Stimulated activated CD4-positive, alpha-beta T cell treated with anti-CD3 and anti-CD28 coated beads, Interleukin-4, amount 100 ng/mL, for 1 hour (primary cell): ENCODE measurements at places on chromosomes 12 and 14.

DNA sequence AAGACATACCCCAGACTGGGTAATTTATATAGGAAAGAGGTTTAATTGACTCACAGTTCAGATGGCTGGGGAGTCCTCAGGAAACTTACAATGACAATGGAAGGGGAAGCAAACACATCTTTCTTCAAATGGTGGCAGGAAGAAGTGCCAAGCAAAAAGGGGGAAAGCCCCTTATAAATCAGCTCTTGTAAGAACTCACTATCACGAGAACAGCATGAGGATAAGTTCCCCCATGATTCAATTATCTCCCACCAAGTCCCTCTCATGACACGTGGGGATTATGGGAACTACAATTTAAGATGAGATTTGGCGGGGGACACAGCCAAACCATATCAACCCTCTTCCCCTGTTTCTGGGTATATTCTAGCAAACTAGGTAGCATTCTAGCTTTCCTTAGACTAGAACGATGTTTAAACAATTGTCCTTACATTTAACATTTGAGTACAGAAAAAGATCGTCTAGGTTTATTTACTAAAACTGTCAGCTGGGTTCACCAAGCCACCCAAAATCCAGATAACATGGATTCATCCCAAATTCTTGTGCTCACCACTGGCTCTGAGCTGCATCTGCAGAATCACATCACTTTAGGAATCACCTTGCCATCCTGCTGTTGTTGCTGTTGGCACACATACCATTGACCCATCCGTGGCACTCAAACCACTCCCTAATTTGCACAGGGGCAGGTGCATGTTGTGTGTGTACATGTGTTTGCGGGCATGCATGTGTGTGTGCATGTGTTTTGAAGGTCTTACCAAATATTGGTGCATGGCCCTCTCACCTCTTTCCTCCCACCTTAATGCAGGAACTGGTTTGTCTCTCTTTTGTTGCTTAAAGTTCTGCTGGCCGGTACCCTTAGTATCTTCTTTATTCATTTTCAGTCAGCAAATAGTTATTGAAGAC lies 36.4 kb upstream of the VASH1 start:
- no peak for DNase-seq

GRCh38 chr12:81541121-81541520 lies 218.0 kb downstream of the PPFIA2 start:
- no peak for DNase-seq

DNA sequence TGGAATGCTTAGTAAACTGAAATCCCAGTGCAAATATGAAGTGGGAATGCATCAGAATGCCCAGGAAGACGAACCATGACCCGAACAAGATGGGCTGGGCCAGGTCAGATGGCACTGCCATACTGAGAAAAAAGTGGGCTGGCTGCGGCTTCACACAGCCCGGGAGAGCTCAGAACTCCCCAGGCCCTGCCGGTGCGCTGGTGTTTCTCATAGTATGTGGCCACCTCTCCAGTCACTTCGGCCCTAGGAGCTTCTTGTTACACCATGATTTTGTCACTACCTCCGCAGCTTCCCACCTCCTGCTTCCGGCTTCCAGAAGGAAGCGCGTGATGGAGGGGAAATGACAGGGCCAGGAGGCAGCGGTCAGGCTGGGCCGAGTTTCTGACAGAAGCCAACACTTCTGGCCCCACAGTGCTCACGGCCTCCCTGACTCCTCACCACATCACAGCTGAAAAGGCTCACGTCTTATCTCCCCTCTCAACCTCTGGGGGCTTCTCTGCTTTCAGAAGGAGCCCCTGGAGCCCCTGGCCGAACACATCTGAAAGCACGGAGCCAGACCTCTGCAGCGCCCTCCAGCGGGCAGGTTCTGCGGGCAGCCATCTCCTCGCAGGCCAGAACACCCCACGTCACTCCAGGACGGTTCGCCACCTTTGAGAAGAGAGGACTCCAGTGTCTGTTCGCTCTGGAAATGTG lies 30.7 kb downstream of the DAD1 start:
- peak; percentile 59 for DNase-seq

- no peak for DNase-seq
Measured at GRCh38 chr12:47105914-47106674, 26.3 kb upstream of the AMIGO2 start.

GRCh38 chr14:50928002-50928635 lies 16.2 kb downstream of the PYGL start:
- DNase-seq: no peak

DNA sequence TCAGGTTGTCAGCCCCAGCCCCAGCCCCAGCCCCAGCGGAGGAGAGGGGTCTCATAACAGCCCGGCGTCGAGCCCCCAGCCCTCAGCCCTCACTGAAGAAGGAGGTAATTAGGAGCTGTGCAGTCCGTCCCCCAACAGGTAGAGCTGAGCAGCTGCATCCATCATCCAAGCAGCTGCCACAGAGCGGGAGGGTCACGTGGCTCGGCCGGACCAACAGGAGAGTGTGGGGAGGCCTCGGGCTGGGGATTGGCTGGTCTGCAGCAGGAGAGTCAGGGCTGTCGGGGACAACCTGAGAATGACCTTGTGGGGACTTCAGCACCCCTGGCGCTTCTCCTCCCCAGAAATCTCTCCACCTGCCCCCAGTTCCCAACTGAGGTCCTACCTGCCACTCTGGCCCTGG lies 29.6 kb downstream of the SMUG1 start:
- peak; percentile 18 for DNase-seq

DNA sequence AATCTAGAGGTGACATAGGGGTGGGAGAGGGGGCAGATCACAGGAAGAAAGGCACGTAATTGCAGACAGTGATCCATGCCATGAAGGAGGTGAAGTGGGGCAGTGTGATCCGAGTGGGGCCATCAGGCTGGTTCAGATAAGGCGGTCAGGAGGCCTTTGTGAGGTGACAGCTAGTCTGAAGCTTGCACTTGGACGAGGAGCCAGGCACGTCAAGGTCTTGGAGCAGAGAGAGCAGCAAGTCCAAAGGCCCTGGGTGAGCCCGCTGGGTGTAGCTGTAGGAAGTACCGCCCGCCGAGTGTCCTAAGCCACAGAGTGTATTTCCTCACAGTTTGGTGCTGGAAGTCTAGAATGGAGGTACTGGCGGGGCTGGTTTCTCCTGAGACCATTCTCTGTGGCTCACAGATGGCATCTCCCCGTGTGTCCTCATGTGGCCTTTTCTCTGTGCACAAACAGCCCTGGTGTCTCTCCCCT lies 23.6 kb downstream of the RHOF start:
- no peak for DNase-seq

- no peak for DNase-seq
Measured at GRCh38 chr12:18868717-18869116, 130.8 kb downstream of the CAPZA3 start.

DNA sequence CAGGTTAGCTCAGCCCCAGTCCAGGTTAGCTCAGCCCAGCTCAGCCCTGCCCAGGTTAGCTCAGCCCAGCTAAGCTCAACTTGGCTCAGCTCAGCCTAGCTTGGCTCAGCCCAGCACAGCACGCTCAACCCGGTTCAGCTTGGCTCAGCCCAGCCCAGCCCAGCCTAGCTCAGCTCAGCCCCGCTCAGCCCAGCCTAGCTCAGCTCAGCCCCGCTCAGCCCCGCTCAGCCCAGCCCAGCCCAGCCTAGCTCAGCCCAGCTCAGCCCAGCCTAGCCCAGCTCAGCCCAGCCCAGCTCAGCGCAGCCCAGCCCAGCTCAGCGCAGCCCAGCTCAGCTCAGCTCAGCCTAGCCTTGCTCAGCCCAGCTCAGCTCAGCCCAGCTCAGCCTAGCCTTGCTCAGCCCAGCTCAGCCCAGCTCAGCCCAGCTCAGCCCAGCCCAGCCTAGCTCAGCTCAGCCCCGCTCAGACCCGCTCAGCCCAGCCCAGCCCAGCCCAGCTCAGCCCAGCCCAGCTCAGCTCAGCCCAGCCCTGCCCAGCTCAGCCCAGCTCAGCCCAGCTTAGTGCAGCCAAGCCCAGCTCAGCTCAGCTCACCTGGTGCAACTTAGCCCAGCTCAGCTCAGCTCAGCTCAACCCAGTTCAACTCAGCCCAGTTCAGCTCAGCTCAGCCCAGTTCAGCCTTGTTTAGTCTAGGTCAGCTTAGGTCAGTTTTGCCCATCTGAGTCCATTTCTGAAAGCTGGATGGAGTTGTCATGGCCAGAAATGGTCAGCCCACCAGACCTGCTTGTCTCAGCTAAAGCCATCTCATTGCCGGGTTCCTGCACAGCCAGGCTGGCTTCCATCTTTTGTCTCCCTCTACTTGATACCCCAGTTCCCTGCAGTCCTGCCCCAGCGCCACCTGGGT lies 333.6 kb downstream of the TMEM121 start:
- DNase-seq: no peak

- DNase-seq: no peak
Measured at GRCh38 chr12:24231298-24231697, 281.8 kb upstream of the SOX5 start.

DNA sequence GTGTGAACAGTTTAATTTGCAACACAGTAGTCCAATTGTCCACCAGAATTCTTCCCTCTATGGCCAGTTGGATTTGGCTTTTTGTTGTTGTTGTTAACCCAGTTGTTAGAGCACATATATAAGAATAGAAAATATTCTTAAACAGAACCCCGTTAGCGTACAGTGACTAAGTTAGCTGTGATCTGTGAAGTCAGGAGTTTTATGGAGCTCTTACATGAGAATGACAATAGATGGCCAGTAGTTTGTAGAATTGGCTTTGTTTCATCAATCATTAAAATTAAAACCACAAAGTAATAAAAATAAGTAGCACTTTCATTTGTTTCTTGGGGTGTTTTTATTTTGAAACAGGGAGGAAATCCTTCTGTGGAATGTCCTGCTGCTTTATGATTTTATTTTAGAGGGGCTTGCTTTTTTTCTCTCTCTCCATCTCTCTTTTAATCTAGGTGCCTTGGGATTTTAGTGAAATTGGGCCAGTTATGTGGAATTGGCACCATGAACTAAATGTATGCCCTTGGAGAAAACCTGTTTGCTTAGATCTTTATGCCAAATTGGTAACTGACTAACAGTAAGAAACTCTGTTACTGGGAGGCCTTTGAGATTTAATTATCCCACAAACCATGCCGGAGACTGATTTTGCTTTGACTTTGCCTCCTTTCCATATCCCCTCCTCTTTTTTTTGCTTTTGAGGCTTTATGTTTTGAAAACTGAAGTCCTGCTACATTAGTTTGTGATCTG lies 22.9 kb downstream of the FBXW8 start:
- DNase-seq: no peak

DNA sequence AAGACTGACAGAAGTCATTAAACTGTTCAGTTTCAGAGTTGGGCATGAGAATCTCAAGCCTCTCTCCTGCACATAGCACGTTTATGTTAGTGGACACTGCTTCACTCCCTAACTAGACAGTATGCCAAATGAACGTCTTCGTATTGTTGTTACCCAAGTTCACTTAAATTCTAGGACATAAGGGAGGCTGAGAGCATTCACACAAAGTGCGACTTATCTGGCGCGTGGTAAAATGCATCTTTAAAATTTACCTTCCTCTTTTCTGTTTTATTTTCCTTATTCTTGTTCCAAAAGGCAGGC lies 166.3 kb downstream of the AKAP6 start:
- DNase-seq: no peak

- peak; percentile 18 for DNase-seq
Measured at GRCh38 chr12:30753233-30753632, 1.5 kb downstream of the CAPRIN2 start.
